ENCODE measurements at places on chromosomes 5 and 9. TPM values are rescaled to one million over a fixed set of nuclear protein-coding genes. Genes with fewer than 3 reads are reported as not detected.

DNA sequence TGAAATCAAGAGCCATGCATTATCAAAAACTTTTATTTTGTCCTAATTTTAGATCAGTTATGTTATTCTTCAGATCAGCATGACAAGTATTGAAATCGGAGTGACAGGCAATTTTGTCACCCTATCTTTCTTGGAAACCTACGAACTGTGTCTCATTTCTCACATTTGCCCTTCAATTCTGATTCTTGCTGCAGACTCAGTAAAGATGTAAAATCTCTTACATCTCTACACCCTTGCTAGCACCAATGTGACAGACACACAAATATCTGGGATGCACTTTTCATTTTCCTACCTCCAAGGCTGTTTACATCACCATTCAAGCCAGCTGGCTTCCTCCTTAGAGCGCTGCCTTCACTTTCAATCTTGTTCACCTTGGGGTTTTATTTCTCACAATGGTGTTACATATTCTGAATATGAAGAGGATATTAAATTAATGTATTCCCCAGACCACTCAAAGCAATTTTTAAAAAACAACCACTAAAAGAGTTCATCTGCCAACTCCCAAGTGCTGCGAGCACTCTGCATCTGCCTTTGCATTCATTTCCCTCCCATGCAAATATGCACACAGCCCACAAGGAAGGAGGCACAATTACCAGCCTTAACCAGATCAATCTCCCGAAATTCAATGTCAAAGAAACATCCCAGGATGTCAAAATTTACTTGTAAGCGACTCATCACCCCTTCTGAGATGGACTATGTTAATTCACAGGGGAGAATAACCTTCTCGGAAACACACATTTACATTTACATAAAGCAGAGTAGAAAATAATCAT lies 164.3 kb downstream of the ENC1 start:
- no peak for DNase-seq

DNA sequence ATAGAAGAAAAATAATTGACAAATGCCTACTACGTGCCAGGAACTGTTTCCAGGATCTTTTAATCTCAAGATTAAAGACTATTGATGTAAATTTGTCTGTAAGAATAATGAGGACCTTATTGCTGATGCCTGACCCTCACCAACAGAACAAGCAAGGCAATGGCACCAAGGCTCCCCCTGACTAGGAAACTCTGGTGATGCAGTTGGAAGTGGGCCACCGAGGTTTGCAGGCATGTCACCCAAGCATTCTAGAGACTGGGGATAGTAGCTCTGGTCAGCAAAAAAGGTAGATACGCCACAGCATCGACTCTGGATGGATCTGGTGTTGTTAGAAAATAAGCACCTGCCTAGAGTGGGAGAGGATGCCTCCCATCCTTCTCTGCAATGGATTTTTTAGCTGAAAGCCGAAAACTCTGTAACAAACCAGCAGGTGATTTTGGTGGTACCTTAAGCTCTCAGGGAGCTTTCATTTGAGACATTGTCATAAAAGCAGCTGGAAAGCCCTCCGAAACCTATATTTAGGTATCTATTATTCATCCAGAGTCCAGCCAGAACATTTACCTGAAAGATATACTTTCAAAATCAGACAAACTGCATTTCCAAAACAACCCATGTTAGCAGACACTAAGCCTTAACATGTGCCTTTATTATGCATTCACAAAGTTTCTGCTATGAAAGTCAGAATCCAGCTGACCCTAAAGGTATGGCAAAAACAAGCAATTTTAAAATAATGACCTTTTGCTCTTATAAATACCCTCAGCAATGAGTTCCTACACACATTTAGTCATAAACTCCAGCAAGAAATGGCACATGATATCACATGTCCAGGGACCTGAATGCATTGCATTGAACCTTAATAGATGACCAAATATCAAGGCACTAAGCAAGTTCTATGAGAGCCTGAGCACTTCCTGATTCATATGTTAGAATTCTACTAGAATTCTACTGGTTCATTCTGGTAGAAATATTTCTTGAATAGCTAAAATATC lies 308.4 kb downstream of the PDE4D start:
- no peak for DNase-seq

GRCh38 chr5:37054391-37054790 lies 177.8 kb downstream of the NIPBL start:
- DNase-seq = no peak

DNA sequence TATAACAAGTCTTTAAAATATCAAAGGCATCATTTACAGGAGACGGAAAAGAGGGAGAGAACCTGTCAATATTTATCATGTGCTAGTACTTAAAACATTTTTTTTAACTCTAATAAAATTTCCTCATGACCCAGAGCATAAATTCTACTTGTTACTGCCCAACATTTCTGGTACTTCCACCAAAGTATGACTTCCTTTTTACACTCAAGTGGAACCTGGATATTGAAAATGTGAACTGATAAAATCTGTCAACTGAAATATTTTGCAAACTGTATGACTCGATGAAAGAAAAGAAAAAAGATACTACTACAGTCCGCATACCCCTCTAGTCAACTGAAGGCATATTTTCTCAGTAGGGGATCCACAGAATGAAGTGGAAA lies 37.1 kb downstream of the FAM13B start:
- no peak for DNase-seq

DNA sequence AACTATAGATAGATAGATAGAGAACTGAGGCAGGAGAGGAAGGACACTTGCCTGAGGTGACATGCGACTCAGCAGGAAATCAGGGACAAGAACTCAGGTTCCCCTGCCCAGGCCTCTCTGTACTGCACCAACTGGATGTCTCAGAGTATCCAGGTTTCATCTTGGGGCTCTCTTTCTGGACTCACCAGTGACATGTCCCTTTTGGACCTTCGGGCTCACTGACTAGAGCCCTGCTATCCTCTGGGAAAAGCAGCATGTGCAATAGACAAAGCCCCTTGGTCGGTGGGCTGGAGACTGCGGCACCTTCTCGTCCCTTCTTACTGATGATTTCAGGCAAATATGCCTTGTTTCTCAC lies 104.5 kb downstream of the RGS3 start:
- no peak for DNase-seq

The IFNA21 gene
- total RNA-seq = not detected
